ENCODE measurements at places on chromosomes 13 and 19.

GRCh38 chr19:2978772-2979171 is 1.4 kb downstream of the TLE6 start:
- no peak for DNase-seq

- DNase-seq: no peak
Observed at GRCh38 chr19:48560095-48560530, 8.1 kb downstream of the SULT2B1 start.

DNA sequence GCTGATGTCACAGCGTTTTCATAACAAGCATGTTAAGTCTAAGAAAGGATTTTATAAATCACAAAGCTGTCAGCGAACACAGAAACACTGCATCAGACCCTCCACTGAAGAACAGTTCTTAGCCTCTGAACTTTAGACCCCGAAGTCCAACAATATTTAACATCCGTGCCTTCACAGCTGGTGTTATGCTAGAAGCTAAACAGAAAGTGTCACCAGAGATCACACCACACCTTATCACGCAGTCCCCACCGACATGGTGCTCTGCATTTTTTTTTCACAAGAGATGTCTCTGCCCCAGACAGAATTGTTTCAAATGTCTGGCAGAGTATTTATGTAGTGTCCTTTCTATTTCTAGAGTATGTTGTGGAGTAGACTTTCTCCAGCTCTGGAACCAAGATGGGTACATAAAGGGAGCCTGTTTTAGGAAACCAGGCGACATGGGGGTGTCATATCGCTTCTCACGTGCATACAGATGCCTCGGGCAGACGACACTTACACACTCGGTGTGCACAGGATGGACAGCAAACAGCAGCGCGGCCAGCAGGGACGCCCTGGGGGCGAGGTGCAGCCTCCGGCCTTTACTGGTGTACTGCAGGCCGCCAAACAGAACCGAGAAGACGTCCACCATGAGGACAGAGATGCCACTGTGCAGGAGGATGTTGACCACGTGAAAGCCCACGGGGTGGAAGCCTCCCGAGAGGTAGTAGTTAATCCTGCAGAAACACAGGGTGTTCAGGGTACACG is 12.0 kb downstream of the TMTC4 start:
- no peak for DNase-seq

DNA sequence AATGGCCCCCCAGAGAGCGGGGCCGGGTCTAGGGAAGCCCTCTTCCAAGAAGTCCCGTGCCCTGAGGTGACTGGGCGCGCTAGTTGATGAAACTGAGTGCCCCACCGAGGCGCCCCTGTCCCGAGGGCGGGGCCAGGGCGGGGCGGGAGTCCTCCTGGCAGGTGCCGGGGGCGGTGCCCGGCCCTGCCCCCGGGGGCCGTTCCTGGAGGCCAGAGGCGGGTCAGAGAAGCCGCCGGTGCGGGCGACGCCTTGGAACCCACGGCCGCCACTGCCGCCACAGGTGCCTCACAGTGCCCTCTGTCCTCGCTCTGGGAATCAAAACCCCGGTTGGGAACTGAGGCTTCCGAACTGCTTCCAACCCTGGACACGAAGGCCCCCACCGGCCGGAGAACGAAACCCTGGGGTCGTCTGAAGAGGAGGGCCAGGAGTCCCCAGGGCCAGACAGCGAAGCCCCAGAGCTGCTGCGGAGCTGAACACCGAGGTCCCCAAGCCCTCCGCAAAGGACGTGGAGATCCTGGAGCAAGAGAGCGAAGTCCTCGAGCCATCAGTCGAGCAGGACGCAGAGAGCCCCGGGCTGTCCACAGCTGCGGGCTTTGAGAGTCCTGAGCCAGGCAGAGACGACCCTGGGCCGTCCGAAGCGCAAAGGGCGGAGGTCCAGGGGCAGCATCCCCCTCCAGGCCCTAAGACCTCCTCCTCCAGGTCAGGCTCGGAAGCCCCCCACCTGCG is at the start of gene MISP3:
Gene MISP3, plus strand, starts transcription at position 252 of the 726 bp plus-strand sequence. CDS start 524 bp downstream, outside the sequence.
- peak; percentile 92 for DNase-seq

GRCh38 chr13:29501674-29502073 is 93.8 kb downstream of the SLC7A1 start:
- DNase-seq: no peak

DNA sequence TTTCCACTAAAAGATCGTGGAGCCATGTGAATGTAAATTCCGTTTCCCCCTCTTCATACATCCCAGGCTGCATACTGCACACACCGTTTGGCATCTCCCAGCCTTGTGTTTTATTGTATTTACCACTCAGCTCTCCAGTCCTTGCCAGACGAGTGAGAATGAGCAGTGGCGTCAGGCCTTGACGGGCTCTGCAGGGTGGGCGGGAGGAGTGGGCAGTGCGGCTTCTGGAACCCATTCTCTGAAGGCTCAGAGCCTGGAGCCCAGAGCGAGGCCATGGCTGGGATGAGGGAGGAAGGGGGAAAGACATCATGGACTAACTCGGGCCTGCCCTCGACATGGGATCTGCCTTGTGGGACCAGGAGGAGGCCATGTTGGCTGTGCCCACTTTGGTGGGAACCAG is 25.1 kb downstream of the BICRA start:
- no peak for DNase-seq

DNA sequence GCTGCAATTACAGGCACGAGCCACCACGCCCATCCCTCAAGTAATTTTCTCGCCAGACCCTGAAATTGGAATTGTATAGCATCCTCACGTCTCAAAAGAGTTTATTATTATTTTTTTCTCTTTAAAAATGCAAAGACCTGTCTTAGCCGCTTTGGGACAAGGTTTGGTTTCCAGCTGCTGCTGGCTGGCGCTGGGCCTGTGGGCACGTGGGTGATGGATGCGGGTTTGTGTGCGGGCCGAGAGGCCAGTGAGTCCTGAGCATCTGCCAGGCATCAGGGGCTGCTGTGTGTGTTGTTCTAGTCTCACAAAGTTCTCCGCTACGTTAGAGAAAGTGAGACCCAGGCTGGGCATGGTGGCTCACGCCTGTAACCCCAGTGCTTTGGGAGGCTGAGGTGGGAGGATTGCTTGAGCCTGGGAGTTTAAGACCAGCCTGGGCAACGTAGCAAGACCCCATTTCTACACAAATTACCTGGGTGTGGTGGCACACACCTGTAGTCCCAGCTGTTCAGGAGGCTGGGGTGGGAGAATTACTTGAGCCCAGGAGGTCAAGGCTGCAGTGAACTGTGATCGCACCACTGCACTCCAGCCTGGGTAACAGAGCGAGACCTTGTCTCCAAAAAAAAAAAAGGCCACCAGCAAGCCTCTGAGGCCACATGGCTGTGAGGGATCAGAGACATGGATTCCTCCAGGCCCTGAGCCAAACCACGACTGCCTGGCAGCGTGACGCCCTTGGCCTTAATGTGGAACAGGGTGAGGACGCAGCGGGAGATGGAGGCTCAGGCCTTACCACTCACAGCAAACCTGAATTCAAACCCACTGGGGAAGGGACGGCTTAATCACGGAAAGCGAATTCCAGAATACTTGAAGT is 4.7 kb upstream of the TMPRSS9 start:
- no peak for DNase-seq

GRCh38 chr13:111343186-111343805 is 22.9 kb downstream of the TEX29 start:
- DNase-seq: no peak

DNA sequence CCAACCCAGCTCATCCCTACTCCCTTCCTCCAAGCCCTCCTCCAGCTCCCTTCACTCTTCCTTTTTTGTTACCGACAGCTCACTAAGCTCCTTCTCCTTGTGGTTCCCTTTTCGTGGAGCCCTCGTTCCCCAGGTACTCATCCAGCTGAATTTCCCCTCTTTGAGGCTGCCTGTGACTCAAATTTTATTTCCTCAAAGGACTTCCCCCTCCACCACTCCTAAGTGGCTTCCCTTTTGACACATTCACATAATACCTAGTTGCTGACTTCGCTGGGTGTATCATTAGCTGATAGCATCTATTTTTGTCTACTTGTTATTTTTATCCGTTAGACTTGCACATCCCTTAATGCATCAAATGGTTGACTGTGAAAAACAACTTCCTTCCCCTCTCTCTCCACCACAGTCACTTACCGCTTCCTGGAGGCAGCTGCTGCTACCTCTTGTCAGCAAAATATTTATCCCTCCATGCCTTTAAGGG is 14.5 kb downstream of the FFAR2 start:
- DNase-seq: peak; percentile 68

GRCh38 chr13:49625392-49626079 is 2.8 kb upstream of the ARL11 start:
- DNase-seq: peak; percentile 90

GRCh38 chr19:49059053-49059452 is 1.5 kb upstream of the CGB7 start:
- no peak for DNase-seq

DNA sequence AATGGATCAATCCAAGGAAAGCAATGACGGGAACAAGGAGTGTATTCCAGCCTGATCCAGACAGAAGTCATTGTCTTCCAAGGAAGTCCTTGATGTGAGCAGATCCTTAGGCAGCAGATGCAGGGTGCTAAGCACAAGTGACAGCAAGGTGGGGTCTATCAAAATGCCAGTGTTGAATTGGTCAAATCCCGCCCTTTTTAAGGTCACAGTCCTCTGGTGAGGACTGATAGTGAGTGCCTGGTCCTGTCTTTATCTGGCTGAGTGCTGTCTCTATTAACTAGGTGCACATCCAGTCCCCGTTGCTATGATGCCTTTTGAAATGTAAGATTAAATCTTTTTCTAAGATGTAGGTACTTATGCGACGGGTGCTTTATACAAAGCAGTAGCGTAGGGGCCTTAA is 1.3 kb upstream of the LAMP1 start:
- DNase-seq: no peak

- no peak for DNase-seq
Observed at GRCh38 chr19:17829855-17830566, 8.7 kb upstream of the INSL3 start.

GRCh38 chr19:54096617-54097106 is 3.9 kb downstream of the OSCAR start:
- no peak for DNase-seq

DNA sequence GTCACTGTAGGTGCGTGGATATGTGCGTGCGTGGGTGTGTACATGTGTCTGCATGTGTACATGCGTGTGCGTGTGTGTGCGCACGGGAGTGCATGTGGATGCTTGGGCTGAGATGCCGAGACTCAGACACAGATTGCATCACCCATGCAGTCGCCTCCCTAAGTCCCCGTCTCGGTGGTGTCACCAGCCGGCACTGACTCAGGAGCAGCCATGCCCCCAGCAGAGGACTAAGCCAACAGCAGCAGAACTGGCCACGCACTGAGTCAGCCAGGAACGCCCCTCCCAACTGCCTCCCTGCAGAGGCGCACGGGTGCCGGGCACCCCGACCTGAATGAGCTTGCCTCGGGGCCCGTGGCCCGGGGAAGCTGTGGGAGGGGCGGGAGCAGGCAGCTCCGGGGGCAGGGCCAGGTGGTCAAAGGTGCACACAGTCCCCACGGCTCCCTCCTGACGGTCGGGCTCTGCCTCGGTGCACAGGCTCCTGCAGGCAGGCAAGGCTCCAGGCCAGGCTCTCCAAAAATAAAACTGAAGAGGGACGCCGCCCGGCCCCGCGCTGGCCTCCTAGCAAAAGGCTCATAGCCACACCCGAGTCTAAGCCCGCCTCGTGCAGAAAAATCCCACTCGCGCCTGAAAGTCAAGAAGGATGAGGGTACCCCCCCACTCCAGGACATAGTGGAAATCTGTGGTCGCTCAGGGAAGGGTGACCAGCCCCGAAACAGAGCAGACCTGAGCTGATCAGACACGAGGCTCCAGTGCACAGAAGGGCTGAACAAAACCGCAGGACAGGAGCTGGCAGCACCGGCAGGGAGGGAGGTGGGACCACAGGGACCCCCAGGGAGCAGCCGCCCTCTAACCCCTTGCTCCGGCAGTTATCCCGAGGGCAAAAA is 49.2 kb downstream of the GADD45B start:
- DNase-seq: no peak

DNA sequence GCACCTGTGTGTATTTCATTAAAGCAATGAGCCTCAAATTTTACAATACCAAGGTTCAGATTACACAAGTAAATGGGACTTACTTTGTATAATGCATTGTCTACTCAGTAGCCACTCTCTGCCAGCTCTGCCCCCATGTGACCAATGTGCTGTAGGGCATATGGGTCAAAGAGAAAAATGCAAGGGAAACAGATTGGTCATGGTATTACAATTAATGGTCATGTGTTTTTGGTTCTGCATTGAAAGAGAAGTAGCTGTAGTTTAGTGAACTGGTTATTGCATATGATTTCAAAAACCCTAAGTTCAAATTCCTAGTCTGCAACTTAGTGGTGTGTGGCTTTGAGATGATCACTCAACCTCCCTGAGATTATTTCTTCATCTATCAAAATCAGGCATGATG is 545.4 kb downstream of the SUCLA2 start:
- no peak for DNase-seq

GRCh38 chr13:97121894-97122293 is 100.2 kb upstream of the MBNL2 start:
- no peak for DNase-seq

Data from Peyer's patch (tissue), 4 donors.